Activated naive CD4-positive, alpha-beta T cell treated with anti-CD3 and anti-CD28 coated beads, Interleukin-2, amount 50 U/mL, for 72 hours (primary cell): ENCODE measurements at places on chromosomes 1 and 21.
A peak's percentile ranks its signal among the peaks of the same experiment; 100 is the strongest.

GRCh38 chr1:67306547-67306946 is 1.1 kb upstream of the IL12RB2 start:
- no peak for DNase-seq

GRCh38 chr1:16183765-16184556 is 28.1 kb upstream of the EPHA2 start:
- DNase-seq: no peak

DNA sequence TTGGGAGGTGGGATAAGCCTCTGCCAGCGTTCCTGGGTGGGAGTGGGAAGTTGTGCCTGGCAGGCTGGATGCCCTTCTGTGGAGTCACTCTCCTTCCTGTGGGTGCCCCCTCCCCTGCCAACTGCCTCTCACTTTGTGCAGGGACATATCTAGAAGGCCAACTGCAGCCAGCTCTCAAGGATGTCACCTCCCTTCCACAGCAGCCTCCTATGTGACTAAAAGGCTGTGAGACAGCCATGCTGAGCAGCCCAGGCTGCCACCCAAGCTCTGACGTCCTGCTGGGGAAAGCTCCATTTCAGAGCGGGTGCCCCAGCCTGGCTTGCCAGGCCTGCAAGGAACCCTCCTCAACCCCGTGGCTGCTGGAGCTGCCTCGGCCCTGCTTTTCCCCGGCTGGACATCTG is 19.6 kb upstream of the SLC26A9 start:
- DNase-seq: no peak

- DNase-seq: peak; percentile 14
Measured at GRCh38 chr1:54002544-54003248, 15.3 kb downstream of the LDLRAD1 start.

GRCh38 chr1:198833706-198834503 is 195.1 kb downstream of the PTPRC start:
- no peak for DNase-seq

DNA sequence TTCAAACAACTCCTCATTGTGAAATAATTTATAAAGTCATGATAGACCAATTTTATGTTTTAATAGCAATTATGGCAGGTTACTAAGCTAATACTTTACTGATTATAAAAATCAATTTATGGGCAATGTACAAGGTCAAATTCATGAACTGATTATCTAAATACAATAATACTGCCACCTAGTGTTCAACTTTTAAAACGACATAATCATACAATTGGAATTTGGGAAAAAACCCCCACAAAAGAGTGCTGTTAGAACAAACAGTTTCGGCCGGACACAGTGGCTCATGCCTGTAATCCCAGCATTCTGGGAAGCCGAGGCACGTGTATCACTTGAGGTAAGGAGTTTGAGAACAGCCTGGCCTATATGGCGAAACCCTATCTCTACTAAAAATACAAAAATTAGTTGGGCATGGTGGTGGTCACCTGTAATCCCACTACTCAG is 14.0 kb downstream of the GTF2B start:
- no peak for DNase-seq

DNA sequence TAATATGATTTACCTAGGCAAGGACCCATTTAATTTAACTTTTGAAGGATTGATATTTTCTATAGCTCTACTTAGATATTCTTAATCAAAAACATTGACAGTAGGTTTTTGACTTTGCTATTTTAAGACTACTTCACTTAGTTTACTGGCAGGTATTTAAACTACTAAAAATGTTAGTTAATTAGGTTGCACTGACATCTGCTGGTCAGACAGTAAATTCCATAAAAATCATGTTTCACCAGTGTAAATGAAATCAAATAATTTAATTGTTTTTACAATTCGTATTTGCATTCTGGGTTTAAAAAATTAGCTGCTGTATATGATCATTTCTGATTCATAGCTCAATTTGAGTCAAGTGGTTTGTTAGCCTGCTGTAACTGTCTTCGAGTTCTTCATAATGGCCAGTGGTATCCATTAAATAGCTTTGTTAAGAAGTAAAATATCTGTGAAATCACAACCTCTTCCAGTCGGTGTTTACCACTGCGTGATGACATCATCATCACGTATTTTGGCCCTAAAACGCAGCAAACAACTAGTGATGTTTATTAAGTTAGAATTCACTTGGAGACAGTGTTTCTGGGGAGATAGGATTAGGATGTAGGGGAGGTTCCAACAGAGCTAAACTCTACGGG is 26.2 kb downstream of the EXTL2 start:
- DNase-seq: no peak

GRCh38 chr1:220382994-220383393 is 110.7 kb upstream of the RAB3GAP2 start:
- no peak for DNase-seq

GRCh38 chr1:110083866-110084226 is 13.4 kb upstream of the ALX3 start:
- no peak for DNase-seq

DNA sequence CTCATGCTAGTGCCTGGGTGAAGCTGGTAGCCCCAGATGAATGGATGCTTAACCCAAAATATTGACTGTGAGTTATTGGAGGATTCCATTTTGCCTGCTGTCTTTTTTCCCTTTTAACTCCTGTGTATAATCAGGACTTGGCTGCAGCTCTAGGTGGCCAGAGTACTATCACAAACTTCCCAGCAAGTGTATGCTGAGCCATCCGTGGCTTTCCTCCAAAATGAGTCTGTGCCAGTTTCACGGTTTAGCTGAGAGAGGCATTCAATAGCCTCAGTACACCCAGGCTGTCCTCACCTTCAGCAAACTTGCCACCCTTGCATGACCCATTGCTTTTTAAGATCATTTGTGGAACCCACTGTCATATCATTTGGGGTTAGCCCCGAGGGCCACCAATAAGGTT is 5.3 kb upstream of the DPT start:
- no peak for DNase-seq

- DNase-seq: no peak
Measured at GRCh38 chr21:16815243-16815642, 697.6 kb upstream of the CXADR start.

GRCh38 chr1:246659594-246660140 is 64.5 kb upstream of the SCCPDH start:
- no peak for DNase-seq

GRCh38 chr1:238950784-238951183 is 435.6 kb upstream of the CHRM3 start:
- DNase-seq: no peak

DNA sequence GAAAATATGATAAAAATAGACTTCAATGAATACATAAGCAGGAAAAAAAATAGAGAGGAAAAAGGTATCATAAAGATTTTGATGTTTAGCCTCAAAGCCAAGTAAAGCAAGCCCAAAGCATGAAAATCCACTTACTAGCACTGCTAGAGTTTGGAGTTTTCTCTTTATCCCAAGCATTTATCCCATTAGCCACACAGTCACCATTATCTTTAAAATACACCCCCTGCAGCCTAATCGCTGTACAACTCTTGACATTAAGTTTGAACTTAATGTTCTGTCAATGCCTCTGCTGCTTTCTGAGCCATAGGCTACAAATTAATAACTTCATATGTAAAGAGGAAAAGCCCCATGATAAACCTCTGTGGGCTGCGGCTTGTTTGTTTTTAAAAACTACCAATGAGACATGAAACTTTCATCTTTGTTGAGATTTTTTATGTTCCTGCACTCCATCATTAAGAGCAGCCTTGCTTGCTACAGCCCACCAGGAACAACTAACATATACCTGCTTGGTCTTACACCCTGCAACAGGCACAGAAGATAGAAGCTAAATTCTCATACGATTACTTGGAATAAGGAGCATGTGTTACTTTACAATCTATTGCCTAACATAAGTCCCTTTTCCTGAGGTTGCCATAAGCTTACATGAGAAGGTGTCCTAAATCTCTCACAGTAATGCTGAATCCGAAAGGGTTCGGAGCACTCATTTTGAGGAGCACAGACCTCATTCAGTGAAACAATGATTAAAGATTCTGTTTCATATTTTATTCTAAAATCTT is 202.4 kb downstream of the SMYD3 start:
- no peak for DNase-seq

GRCh38 chr1:22204989-22205913 is 62.4 kb upstream of the WNT4 start:
- no peak for DNase-seq

DNA sequence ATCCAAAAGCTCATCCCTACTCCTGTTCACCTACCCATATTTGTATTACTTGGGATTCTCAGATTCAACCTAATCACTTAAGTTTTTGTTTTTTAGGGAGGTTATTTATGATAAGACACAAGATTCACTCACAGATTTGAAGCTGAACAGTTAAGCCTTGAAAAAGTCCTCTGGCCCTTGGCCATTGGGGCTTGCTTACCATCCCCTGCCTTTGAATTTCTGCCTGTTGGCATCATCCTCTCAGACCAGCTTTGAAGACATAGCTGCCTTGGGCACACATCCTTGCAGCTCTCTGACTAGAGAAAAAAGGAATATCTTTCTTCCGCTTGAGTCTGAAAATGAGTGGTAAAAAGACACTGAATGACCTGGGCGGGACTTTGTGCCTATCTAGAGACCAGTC is 41.8 kb upstream of the RALGPS2 start:
- no peak for DNase-seq

GRCh38 chr1:184633785-184634184 is 120.9 kb downstream of the EDEM3 start:
- DNase-seq: no peak

DNA sequence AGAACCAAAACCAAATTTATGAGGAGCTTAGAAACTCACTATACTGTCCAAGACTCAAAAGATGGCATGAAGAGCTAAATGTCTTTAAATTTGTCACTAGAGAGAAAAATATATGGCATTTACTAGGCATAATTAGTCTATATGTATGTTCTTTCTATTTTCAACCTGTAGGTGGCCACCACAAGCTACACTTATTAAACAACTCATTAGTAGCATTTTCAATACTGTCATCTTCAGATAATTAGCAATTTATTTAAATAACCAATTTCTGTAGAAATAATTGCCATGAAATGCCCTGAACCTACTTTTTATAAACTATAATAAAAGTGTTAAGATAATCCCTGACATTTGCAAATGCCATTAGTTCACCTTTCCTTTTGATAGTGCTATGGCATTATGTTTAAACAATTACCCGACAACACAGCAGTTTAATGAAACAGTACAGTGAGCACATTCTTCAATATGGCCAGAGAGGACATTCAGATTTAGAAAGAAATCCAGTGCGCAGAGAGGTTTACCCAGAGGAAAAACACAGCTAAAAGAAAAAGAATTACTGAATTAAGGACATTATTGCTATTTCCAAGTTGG is 522.5 kb downstream of the PTBP2 start:
- DNase-seq: no peak

DNA sequence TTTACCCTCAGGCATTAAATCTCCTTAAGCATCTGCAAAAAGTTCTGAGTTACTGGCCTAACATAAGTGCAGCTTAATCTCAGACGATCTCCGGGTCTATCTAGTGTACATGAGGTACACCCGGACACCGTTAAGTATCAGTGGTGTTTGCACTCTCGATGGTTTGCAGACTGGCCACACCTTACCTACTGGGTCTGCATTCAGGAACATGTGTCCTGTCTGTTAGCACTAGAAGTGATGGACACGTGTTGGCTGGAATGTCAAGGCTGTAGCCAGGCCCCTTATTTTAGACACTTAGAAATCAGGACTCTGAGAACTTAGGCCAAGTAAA is 783 bp upstream of the AGL start:
- DNase-seq: peak; percentile 15
